ENCODE measurements at places on chromosomes 5 and 9. TPM values are rescaled to one million over a fixed set of nuclear protein-coding genes. Genes with fewer than 3 reads are reported as not detected.

Gene SURF4
- 65.2 TPM for polyA plus RNA-seq

Gene B4GALT1
- polyA plus RNA-seq = 0.90 TPM

Gene PCDHB13
- polyA plus RNA-seq = 1.6 TPM

Gene GDA
- 0.26 TPM for polyA plus RNA-seq

Gene IRGM
- not detected for polyA plus RNA-seq

Gene KCTD16
- 7.2 TPM for polyA plus RNA-seq

Gene PCDHA9
- polyA plus RNA-seq = 0.56 TPM

Gene ANKRD31
- 0.62 TPM for polyA plus RNA-seq

Gene LRRC19
- not detected for polyA plus RNA-seq

Gene CYLC2
- not detected for polyA plus RNA-seq

Gene B4GALT7
- polyA plus RNA-seq = 66.1 TPM

Gene OR13C4
- not detected for polyA plus RNA-seq

Gene HK3
- polyA plus RNA-seq = 7.8 TPM

Gene FBP1
- 0.94 TPM for polyA plus RNA-seq

Gene UHRF2
- 87.5 TPM for polyA plus RNA-seq

Gene IL17B
- polyA plus RNA-seq = not detected

Gene LCN1
- not detected for polyA plus RNA-seq

Gene OBP2B
- polyA plus RNA-seq = not detected

Gene CLIC3
- polyA plus RNA-seq = not detected

Gene ANGPTL2
- 0.10 TPM for polyA plus RNA-seq

Gene HTR1A
- not detected for polyA plus RNA-seq

Gene ZNF300
- 126 TPM for polyA plus RNA-seq

Gene KCNIP1
- 13.8 TPM for polyA plus RNA-seq

Gene LNPEP
- 25.6 TPM for polyA plus RNA-seq

Gene SLC4A9
- polyA plus RNA-seq = not detected

Gene GRIN1
- polyA plus RNA-seq = 0.68 TPM

Gene CDC25C
- polyA plus RNA-seq = 0.71 TPM

Gene RANBP3L
- polyA plus RNA-seq = 2.2 TPM

Gene CFAP90
- polyA plus RNA-seq = 2.1 TPM

Gene TMEM174
- polyA plus RNA-seq = not detected

Gene FOXI1
- polyA plus RNA-seq = not detected

Gene F12
- polyA plus RNA-seq = 1.4 TPM

Gene EFNA5
- 4.6 TPM for polyA plus RNA-seq

Gene SLC6A7
- polyA plus RNA-seq = 4.6 TPM

Gene LCNL1
- 0.76 TPM for polyA plus RNA-seq

Gene ADGRD2
- polyA plus RNA-seq = not detected

Gene OR1L6
- not detected for polyA plus RNA-seq

Gene ARHGEF28
- polyA plus RNA-seq = not detected

Gene CMBL
- 0.58 TPM for polyA plus RNA-seq

Gene LCN6
- polyA plus RNA-seq = not detected

Gene PCDHB5
- 4.5 TPM for polyA plus RNA-seq

Gene SLC2A6
- 17.9 TPM for polyA plus RNA-seq

Gene C5orf47
- polyA plus RNA-seq = 0.60 TPM

Gene ELL2
- 3.4 TPM for polyA plus RNA-seq

Gene PCDHGA12
- polyA plus RNA-seq = 0.56 TPM
